ENCODE measurements at places on chromosomes 2 and 18. TPM values are rescaled to one million over a fixed set of nuclear protein-coding genes. Genes with fewer than 3 reads are reported as not detected.
A peak's percentile ranks its signal among the peaks of the same experiment; 100 is the strongest.

DNA sequence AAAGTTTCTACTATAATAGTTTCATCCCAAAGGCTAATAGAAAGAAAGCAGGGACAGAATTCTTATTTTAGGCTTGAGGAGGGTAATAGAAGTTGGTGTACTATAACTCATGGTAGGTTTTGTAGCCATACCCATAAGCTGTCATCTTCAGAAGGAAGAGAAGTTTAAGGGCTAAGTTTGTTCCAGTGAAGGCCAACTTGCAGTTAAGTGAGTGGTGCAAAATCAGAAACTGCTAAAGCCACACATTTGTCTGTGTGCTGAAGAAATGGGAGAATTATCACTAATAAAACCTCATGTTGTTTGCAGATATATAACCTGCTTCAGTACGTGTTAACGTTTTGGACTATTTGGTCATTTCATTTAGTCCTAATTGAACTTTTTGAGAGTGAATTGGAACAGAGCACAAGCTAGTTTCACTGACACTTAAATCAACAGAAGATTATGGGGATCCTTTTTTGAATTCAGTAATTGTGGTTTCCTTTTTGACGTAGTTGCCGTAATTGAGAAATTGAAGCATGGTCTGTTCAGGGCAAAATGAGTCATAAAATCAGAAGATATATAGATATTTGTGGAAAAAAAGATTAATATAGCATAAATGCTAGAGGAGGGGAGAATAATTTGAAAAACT lies 69.1 kb downstream of the PHLPP1 start:
- ATAC-seq, result no peak

DNA sequence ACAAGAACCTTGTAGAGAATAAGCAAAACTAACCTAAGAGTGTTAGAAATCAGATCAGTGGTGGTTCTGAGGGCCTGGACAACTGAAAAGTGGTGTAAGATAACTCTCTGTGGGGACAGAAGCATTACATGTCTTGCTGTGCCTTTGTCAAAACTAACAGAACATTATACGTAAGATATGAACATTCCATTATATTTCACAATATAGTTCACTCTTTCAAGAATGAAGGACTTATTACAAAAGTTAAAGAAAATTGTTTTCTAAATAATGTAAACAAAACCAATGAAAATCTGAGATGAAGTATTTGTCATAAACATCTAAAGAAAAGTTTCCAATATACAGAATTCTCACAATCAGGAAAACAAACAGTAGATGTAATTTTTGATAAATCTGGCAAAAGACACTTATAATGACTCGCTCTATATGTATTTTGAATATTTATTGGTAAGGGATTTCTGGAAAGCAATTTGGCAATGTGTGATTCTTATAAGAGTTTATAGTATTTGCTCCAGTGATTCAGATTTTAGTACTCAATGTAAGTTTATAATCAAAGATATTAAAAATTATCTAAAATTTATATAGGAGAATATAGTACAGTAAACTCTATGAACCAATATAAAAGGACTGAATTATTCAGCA lies 258.4 kb downstream of the CD226 start:
- no peak for ATAC-seq

DNA sequence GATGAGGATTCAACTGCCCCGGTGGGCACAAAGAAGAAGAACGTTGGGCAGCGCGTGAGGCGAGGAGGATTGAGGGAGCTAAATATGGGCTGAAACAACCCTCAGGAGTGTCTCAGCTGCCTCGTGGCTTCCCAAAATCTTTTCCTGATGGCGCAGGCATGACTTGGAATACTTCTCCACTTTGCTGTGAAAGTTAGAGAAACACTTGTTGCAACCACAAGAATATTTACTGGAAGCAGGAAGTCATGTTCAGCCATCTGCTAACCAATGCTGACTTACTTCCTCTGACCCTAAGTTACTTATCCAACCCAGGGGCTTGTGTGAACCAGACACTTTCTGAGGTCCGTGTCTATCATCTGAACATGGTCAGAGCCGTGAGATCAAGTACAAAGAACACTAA lies 148.8 kb downstream of the ARL4C start:
- no peak for ATAC-seq

DNA sequence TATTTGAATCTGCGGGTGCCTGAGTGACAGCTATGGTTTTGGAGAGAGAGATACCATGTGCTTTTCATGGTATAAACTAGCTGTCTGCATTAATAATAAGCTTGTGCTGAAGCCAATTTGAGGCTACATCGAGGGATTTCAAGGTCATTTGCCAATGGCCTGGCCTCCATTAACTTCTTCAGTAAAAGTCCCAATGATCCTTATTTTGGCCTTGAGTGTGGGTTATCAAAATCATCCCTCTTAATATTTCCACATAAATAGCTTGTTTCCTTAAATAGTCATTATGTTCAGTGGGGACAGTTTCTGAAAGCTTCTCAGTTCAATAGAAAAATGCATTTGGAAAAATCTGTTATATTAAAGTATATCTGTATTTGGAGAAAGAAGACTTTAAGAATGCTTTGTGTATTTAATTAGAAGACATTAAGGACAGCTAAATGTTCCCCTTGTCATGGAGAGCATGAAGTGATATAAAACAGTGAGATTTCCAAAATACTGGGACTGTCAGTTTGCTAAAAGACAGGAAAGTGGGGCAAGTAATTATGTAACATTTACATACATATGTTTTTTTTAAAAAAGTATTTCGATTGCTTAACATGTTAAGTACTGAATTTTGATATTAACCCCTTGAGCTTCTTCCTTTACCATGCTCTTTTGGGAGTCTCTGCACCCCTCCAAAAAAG lies 355.5 kb upstream of the ZEB2 start:
- no peak for ATAC-seq

GRCh38 chr2:232477751-232478510 lies 9.7 kb downstream of the ECEL1 start:
- ATAC-seq, result no peak

- peak; percentile 81 for ATAC-seq
These were observed at the start of gene MAPK4 for GRCh38 chr18:50559752-50560680. Gene MAPK4 (plus strand): TSS chr18:50560087. CDS start chr18:50663959, 103,872 bp downstream.

DNA sequence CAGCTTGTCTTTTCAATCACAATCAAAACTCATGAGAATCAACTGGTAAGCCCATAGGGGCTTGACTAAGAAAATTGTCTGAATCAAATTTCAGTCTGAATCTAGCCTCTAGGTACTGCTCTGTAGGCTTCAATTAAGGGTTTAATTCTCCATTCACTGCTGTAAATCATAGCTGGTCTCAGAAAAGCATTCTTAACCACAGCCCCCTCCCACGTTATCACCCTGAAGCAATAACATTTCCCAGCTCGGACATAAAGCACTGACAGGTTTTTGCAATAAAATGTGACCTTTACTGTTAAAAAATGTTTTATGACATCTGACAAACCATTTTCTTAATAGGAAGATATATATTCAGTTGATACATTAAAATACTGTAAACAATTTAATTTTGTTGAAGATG lies 55.0 kb downstream of the LRP1B start:
- no peak for ATAC-seq

TNFAIP6 gene
- total RNA-seq, result 0.20 TPM

CHRND gene
- total RNA-seq, result not detected

PJVK gene
- 1.4 TPM for total RNA-seq

CBLN2 gene
- total RNA-seq, result not detected

All from esophagus mucosa (tissue), 1 donor.